ENCODE measurements at places on chromosomes 11 and 22.

DNA sequence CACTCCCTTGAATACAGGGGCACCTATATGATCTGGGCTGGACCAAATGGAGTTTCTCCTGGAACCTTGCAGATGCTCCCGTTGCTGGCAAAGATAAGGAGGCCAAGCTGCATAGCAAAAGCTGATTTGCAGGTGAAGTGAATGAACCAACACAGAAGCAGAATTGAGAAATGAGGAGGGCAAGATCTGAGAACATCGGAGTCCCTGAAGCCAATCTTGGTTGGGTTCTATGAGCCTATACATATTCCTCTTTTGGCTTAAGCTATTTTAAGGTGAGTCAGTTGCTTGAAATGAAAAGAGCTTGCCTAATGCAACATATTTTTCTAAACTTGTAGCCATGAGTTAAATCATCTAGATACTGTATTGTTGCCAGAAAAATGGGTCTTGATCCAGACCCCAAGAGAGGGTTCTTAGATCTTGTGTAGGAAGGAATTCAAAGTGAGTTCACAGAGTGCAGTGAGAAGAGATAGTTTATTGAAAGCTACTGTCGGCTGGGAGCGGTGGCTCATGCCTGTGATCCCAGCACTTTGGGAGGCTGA, 23.5 kb downstream of the WEE1 start:
- DNase-seq, result no peak

GRCh38 chr11:85299258-85299942, 327.7 kb downstream of the DLG2 start:
- peak; percentile 2 for DNase-seq

DNA sequence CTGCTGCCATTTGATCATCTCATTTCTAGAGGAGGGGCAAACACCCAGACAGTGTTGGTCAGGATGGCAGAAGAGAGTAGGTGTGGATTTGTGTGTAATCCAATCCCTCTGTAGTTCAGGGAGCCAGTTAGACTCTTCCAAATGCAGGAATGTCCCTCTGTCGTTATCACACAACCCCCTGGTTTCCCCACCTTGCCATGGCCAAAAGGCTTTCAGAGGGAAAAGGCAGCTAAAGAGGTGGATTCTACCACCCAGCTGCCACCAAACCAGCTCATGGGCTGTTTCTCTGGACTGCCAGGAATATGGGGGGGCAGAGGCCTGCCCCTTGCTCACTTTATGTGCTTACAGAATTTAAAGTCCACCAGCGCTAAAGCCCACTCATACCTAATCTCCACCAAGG, 18.1 kb downstream of the TSKU start:
- no peak for DNase-seq

- DNase-seq, result peak; percentile 73
Measured at GRCh38 chr11:2779981-2780849, 80.4 kb upstream of the KCNQ1OT1 start.

DNA sequence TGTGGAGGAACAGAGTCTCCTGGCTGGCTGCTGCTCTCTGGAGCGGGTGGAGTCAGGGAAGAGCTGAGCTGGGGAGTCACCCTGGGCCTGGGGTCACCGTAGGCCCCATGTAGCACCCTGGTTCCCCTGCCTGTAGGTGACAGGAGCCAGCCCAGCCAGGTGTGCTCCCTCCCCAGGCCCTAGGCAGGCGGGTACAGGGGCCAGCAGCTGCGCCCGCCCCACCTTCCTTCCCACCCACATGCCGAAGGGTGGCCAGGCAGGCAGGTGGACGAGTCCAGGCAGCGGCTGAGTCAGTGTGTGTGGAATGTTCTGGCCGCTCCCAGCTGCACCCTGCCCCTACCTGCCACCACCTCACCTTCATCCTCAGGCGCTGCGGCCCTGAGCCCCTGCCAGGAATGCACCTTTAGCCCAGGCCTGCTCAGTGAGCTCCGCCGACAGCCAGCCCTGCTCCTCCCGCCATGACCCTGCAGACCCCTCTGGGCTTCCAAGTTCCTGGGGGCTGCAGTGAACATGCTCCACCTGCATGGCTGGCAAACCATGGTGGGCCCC, 654 bp upstream of the SYT8 start:
- DNase-seq, result no peak

DNA sequence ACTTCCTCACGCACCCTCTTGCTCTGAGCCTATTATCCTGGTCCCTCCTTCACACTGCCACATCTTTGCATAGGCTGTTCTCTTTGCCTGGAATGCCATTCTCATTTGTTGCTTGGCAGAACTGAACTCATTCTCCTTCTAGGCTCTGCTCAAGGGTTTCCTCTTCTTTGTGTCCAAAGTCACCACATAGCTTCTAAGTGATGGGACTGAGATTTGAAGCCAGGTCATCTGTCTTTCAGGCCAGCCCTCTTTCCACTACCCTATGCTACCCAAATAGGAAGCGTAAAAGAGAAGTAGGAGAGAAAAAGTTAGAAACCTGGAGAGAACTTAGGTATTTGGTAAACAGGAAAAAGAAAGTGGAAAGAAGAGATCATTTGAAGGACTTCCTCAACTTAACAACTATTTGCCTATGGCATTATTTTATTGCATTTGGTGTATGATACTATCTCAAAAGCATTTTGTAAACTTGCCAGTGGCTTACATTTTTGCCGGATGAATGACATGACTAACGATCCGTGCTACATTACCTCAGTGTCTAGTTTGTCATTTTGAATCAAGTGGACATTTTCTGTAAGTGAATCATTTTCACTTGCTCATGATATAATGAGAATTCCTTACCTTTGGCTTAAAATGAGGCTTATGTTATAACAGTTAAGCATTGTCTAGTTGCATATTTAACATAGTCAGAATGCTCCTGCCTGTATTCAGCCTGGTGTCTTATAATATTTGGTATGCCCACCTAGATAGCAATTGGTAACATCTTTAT, 18.5 kb downstream of the NF2 start:
- DNase-seq, result peak; percentile 47

GRCh38 chr11:83172551-83172950, 15.6 kb downstream of the PCF11 start:
- no peak for DNase-seq

DNA sequence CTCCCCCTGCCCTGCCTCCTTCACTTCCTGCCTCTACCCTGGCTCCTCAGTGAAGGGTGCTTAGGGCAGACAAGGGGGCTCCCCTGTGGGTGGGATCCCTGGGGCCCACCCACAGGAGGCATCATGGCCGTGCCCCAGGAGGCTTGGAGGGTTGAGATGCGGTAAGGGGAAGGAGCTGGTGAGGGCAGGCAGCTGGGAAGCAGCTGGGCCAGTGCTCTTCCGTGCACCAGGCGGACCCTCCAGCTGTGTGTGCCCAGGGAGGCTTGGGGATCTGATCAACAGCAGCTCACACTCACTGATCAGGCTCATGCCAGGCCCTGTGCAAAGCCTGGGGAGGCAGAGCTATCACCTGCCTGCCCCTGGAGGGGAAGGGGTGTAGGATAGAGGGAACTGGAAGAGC, 59.3 kb upstream of the TTLL12 start:
- DNase-seq, result peak; percentile 34

- no peak for DNase-seq
Measured at GRCh38 chr11:43649921-43650320, 30.6 kb upstream of the HSD17B12 start.

DNA sequence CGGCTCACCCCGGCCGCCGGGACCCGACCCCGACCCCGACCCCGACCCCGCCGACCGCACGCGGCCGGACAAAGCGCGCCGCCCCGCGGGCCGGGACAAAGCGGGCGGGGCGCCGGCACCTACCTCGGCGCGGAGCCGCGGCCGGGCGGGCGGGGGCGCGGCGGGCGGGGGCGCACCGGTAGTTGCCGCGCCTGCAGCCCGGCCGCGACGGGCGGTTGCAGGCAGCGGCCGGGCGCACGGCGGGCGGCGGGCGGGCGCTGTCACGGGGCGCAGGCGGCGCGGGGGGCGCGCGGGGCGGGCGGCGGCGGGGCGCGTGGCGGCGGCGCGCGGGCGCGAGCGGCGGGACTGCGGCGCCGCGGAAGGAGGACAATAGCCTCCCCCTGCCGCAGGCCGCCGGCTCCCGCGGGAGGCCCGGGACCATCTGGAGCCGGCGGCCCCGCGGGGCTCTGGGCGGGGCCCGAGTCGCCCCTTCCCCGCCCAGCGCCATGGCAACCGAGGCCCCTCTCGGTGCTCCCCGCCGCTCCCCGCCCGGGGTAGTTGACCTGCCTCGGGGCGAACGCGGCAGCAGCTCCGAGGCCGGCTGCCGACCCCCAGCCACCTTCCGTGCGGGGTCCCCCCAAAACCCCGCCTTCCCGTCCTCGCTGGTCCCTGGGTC, 851 bp downstream of the SPTBN2 start:
- DNase-seq, result no peak

DNA sequence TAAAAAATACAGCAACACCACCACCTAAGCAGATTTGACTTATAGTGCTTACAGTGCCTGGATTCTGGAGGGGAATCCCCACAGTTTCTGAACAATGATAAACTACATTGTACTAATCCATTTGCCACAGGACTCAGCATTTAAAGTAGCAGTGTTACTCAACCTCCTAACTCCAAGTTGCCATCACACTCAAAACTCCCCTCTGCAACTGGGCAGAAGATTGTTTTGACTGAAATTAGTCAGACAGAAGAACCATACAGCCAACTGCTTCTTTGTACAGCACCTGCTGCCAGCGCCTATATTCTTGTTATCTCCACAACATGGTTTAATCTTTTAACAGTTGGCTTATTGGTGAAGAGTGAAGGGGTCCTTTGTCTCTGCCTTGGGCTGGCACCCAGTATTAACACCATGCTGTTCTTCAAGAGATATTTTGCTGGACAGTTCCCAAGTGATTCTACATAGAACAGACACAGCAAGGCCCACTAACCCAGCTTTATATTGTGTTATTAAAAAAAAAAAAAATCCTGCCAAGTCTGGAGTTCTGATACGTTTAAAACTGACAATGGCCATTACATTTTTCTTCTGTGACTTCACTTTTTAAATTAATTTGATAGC, 273.2 kb downstream of the DCDC1 start:
- no peak for DNase-seq

DNA sequence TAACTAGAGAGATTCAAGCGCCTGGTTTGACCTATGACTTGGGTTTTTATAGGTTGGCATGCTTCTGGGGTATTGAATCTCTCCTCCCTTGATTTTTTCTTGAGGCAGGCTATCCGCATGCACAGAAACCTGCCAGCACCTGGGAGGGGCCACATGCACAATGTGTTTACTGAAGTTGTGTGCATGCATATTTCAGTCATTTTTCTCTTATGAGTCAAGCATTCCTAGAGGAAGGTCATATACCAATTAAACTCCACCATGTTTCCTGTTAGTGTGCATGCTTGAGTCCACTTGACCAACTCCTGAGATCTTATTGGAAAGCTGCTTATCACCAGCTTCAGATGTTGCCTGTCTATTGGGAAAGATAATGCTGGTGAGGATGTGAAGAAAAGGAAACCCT, 1718.4 kb downstream of the LRRC4C start:
- DNase-seq, result no peak

Measured in hematopoietic multipotent progenitor cell treated with erythropoietin and hydrocortisone succinate and interleukin-3 and kit ligand, for 4 days (in vitro differentiated cells).